ENCODE measurements at places on chromosomes 5 and 9.

GRCh38 chr9:137486141-137486490 lies 27.0 kb upstream of the NSMF start:
- DNase-seq, result no peak

DNA sequence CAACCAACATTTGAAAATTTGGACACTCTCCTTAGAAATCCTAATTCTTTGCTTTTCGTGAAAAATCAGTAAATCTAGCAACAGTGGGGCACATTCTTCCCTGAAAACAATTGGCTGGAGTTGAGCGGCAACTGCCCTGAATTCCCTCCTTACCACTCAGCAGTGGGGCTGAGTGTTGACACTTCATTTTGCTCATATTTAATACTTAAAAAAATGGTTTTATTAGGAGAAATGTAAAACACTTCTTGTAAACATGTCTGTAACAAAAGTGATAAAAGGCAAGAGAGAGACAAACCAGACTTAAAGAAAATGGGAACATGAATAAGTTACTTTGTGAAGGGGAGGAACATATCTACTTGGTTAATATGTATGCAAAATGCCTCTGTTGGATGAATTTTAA lies 193.5 kb downstream of the CNTLN start:
- no peak for DNase-seq

GRCh38 chr5:94618029-94618492 lies 343 bp downstream of the KIAA0825 start:
- DNase-seq, result no peak

- no peak for DNase-seq
Observed at GRCh38 chr5:109704282-109704952, 14.7 kb downstream of the MAN2A1 start.

DNA sequence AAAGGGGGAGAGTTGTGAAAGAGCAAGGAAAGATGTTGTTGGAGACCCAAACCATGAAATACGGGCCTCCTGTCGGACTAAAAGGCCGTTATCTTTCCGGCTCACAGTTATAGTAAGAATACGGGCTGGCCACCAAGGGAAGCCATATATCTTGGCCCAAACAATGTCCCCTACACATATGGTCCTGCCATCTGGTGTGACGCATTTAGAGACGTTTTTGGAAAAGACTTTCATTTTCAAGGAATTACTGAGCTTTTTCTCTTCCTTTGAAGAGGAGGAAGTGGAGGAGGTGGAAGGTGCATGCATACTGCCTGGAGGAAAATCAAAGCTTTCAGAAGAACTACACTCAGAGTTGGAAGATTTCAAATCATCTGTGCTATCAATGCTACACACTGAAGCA lies 26.7 kb downstream of the PWWP2A start:
- DNase-seq, result no peak

DNA sequence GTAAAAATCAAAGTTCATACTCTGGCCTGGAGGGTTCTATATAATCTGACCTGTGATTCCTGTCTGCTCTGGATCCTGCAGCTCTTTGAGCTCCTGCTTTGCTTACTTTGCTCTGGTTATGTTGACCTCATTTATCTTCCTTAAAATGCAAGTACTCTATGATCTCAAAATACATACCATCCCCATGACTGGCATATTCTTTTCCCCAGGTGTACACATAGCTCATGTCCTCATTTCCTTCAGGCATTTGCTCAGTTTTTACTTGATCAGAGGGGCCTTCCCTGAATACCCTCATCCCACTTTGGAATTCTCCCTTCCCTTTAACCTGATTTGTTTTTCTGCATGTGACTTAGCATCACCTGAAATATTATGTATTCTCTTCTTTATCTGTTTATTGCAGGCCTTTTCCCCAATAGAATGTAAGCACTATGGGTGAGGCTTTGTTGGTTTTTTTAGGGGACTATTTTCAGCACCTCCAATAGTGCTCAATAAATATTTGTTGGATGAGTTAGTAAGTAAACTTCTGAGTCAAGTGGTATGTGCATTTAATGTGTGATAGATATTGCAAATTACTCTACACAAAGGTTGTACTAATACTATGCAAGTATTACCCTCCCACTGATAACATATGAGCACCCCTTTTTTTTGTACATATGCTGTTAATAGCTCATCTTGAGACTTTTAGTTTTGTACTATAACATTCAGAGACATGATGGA lies 211.5 kb downstream of the NMUR2 start:
- no peak for DNase-seq

DNA sequence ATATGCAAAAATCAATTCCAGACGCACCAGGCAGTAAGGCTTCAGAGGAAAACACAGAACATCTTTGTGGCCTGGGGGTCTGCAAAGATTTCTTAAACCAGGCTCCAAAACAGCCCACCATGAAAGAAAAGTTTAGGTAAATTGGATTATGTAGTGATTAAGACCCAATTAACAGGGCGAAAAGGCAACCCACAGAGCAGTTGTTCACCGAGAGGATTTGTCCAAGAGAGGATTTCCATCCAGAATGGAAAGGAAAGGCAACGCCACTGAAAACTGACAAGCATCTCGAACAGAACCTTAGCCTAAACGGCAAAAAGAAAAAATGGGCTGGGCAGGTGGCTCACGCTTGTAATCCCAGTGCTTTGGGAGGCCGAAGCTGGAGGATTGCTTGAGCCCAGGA lies 37.4 kb downstream of the GLT6D1 start:
- DNase-seq, result no peak

DNA sequence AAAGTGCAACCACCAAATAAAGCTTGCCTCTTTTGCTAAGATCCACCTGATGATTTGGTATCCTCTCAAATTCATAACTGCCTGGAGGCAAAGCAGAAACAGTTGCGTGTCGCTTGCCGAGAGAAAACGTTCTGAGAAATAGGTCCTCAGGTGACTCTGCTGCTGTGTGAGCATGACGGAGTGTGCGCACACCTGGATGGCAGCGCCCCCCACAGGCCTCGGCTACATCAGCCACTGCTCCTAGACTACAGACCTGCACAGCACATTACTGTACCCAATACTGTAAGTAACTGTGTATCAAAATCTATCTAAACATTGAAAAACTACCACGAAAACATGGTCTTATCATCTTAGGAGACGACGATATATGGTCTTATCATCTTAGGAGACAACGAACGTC lies 87.4 kb downstream of the CAMSAP1 start:
- DNase-seq, result no peak

- no peak for DNase-seq
Observed at GRCh38 chr5:149791881-149792280, 61.8 kb downstream of the PPARGC1B start.

DNA sequence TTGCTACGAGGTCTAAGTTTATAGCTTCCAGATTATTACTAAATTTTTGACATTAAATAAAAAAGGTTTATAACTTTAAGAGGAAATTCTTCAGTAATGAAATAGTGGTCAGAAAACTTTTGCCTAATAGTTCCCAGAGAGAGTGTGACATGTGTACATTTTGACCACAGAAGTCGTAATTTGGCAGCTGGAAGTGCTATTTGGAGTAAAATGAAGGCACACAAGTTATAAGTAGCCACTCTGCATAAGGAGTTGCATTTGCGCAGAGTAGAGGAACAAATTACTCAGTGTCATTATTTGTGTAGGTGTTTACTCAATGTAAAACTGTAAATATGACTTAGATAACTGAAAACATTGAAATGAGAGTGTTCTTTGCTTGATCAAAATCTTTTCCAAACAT lies 408.4 kb downstream of the CCDC171 start:
- no peak for DNase-seq

DNA sequence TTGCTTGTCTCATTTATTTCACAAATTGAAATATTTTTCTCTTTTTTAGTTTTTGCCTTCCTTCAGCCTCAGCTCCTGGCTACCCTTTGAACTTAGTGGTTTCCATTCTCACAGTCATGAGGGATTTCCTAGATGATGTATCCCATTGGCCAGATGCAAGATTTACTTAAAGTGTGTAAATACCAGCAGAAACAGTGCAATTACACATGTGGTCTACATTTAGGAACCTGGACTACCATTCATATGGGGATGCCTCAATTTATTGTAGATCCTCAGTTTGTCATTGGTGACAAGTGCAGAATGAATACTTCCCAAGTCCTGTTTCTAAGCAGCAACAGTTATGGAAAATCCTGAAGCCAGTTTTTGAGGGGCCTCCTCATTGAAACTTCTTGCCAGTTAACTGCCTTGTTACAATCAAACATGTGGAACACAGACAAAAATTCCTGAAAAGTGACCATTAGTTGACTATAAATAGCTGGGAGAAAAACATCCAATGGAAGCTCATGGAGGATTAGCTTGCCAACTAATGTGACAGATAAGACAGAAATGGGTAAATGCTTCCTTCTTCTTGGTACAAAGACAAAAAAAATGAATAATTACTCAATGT lies 113.6 kb upstream of the FER start:
- no peak for DNase-seq

GRCh38 chr5:170937072-170937471 lies 75.3 kb downstream of the RANBP17 start:
- DNase-seq, result no peak

GRCh38 chr5:108681079-108681921 lies 66.4 kb upstream of the FER start:
- DNase-seq, result peak; percentile 10

DNA sequence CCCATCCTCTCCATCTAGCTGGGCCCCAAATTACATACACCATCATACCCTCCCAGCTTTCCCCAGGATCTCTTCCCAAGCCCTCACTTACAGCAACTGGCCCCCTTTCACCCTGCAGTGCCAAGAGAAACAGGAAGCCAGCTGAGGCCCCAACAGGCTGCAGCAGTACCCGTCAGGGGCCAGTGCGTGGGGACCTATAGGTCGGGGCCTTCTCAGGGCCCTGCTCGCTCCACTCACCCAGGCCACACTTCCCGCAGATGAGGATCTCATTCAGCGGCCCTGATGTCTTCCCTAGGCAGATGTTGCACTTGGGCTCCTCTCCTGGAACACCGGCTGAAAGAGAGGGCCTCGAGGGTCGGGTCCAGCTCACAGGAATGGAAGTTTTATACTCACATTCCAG lies 6.8 kb downstream of the PHF19 start:
- no peak for DNase-seq

DNA sequence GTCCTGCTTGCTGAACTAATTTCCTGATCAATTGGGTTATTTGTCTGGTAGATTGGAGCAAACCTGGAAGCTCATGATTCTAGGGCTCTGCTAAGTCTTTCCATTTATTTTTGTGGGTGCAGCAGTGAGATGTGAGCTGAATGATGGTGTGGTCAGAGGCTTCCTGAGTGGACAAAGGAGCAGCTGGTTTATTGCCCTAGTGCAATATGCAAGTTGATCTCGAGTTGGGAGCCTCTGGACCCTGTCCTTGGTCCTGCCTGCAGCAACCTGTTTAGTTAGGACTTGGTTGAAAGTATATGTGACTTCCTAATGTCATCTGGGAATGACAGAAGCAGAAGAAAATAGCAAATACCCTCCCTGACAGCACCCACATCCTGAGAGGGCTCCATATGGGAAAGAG lies 4.2 kb upstream of the UNC5A start:
- no peak for DNase-seq

DNA sequence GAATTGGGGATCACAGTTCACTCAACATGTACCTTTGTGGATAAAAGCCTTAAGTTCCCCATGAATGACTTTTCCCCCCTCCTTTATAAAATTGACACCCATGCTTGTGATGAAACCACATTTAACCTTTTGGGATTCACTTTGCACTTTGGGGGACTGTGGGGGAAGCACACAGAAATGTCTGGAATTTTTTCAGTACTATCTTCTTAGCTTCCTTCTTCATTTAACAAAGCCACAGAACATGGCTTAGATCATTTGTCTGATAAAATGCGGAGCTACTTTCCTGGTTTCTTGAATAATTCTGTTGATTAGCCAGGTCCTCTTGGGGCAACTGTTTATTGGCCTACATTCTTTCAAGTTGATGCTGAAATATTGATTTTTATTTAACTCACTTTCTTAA lies 29.9 kb downstream of the TNFSF15 start:
- no peak for DNase-seq

DNA sequence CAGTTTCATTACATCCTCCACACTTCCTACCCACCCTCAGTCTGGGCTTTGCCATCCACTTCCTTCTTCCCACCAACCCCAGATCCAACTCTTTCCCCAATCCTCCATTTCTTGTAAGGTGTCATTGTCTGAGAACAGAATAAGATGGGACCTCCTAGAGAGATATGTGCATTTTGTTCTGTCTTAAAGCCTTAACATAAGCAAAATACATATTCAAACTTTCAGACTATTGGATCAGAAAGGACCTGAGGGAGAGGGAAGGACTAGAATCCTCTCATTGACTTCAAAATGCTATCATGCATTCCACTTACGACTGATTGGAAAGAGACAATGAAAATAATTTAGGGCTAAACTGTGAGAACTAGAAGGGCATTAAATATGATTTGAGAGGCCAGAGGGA lies 43.0 kb downstream of the AGXT2 start:
- DNase-seq, result no peak

GRCh38 chr5:135206862-135207261 lies 172.8 kb upstream of the PITX1 start:
- DNase-seq, result no peak

GRCh38 chr5:175621971-175622370 lies 35.9 kb upstream of the HRH2 start:
- no peak for DNase-seq

DNA sequence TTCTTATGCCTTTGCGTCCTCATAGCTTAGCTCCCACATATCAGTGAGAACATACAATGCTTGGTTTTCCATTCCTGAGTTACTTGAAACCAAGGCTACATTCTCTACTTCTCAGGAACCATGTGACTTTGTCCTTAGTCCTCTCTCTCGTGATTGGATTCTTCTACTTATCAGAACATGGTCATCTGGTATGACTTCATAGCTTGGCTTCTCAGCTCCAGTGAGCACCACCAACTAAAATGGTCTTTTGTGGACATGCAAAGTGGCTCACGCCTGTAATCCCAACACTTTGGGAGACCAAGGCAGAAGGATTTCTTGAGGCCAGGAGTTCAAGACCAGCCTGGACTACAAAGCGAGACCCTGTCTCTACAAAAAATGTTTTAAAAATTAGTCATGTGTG lies 81.2 kb upstream of the NIPBL start:
- no peak for DNase-seq

- DNase-seq, result no peak
Observed at GRCh38 chr5:56492812-56493211, 259.7 kb upstream of the ANKRD55 start.

DNA sequence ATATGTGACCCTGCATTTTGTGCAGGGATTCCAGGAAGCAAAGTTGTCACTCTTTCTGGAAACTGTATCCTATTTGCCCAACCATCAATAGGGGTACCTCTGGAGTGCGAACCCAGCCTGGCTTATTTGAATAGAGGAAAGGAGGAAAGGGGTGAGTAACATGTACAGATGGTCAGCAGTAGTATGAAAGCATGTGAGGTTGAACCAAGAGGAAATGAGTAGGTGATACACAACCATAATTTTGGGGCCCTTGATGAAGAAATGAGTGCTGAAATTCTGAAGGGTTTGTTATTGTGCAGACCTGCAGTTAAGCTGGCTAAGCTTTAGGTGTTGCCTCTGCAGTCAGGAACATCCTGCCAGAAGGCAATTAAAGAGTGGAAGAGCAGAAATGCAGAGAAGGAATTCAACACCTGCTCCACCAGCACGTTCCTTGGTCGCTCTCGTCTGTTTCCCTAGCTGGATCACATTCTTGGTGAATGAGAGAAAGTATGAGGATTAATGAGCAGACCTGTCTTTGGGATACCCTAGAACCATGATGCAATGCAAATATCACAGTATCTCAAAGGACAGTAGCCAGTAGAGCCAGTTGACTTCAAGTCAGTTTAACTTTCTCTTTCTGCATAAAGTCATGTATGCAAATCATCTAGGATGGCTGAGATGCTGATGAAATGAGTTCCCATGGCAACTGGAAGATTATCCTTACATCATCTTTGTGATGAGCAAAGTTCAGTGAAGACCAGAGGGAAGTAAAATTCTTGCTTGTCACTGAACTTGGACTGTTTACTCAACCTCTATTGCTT lies 13.2 kb upstream of the IL12B start:
- DNase-seq, result no peak

GRCh38 chr9:34992376-34992951 lies 2.9 kb downstream of the DNAJB5 start:
- no peak for DNase-seq
